ENCODE measurements at places on chromosomes 4 and X.
A peak's percentile ranks its signal among the peaks of the same experiment; 100 is the strongest.

DNA sequence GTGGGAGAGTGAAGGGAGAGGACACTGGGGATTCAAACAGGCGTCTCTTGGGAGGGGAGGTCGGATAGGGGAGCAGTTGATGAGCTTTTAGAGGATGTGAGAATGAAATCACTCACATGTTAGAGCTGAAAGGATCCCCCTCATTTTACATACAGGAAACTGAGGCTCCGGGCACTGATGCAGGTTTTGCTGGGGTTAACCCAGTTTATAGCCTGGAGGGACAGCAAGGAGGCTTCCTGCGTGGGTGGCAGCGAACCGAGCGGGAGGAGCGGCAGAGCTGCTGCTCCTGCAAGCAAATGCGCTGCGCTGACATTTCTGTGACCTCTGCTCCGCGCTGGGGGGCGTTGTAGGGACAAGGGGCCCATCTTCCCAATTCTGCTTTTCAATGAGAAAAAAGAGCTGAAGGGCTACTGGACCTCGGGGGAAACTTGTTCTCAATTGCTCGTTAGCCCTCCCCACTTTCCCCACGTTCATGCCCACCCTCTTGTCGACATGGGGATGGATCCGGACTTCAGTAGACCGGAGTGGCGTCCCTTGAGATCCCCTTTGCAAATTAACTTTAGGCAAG lies 1.2 kb upstream of the NEUROG2 start:
- DNase-seq = no peak

DNA sequence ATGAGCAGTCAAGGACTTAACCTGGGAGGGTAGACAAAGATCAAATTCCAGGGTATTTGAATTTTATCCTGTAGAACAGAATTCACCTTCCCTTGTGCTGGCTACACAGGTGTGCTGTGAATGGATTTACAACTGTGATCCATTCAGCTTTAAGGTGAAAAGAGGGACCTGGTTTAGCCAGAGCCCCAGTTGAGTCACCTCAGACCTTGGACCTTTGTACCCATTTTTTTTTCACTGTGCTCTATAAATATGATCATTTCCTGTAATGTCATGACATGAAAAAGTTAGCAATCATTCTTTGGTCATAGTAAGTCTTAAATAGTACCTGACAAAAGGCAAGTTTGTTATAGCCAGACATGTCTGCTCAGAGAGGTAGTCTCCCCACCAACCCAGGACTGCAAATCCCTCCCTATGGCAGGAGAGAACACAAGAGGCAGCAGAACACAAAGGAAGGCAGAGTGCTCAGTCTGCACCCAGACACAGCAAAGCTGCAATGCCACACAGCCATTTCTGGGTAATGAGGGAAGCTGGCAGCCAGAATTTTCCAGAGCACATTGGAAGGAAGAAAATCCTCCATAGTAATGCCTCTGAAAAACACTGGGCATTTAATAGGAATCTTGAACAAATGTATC lies 77.9 kb downstream of the CXXC4 start:
- no peak for DNase-seq

GRCh38 chrX:1725472-1725871 lies 110.6 kb downstream of the ASMT start:
- DNase-seq = no peak

DNA sequence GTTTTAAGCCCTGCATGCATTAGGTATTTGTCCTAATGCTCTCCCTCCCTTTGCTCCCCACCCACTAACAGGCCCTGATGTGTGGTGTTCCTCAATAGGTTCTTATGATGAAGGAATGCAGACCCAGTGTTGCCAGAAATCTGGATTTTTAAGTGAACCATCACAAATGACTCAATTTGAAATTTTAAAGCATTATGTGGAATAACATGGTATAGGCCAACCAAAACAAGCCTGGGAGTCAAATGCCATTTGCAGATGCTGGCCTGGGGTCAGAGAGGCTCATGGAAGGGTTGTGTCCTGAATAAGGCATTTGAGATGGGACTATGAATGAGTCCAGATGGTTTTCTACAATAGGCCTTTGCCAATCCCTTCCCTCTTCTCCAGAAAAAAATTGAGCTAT lies 179.6 kb downstream of the SHROOM3 start:
- peak; percentile 90 for DNase-seq

DNA sequence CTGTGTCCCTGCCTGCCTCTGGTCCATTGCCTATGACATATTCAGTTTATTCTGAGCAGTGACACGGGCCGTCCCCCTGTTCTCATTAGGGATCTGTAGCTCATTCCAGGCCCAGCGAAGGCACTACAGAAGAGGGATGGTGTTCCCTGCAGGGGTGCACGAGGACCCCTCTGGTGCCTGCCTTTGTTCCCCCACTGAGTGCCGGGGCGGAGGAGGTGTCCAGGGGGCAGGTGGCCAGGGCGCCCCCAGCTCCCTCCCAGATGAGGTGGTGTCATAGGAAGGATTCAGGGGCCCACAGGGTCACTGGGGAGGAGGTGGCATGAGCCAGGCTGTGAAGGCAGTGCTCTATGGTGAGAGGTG lies 61.0 kb downstream of the SORCS2 start:
- DNase-seq = no peak

GRCh38 chr4:141804836-141805235 lies 168.5 kb downstream of the IL15 start:
- no peak for DNase-seq

DNA sequence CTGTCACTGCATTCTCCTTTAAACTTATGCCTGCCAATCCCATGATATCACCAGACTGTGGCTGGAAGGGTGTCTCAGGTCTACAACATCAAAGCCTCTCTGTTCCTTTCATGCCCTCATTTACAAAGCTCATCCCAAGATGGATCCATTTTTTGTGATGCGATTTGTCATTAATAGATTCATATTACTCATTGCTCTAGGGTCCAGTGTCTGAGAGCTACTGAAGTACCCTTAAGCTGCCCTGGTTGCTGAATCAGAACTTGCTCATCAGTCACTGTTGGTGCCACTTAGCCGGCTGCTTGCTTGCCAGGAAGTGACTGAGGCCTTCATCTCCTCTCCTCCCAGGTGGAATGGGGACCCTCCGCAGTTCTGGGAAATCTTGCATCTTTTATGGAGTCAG lies 395.5 kb upstream of the BOD1L1 start:
- peak; percentile 57 for DNase-seq

GRCh38 chr4:46946919-46947536 lies 38.0 kb upstream of the COX7B2 start:
- peak; percentile 1 for DNase-seq

- DNase-seq = no peak
Observed at GRCh38 chrX:115553171-115553570, 7.8 kb upstream of the PLS3 start.

- DNase-seq = peak; percentile 91
Observed at GRCh38 chrX:46770817-46771163, 11.9 kb upstream of the SLC9A7 start.

- DNase-seq = no peak
Observed at GRCh38 chrX:2547736-2548135, 47.0 kb upstream of the DHRSX start.

GRCh38 chr4:112099701-112100297 lies 45.5 kb upstream of the FAM241A start:
- DNase-seq = peak; percentile 79

GRCh38 chr4:6944301-6945051 lies 34.9 kb downstream of the TBC1D14 start:
- DNase-seq = no peak

DNA sequence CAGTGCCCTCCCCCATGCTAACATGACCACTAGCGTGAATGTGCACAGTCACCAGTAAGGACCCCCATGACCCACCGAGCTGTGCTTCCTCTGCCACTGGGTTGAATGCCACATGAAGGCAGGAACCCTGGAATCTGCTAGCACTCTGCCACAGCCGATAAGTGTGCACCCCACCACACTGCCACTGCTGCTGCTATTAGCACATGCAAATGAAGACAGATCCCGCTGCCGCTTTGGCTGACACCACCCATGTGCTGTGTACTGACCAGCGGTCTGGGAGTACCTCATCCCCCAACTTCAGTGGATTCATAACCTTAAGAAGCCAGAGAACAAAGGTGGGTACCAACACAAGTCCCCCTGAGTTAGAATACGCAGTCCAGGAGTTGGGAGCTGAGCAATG lies 200.9 kb upstream of the ARHGEF9 start:
- no peak for DNase-seq

GRCh38 chr4:13766761-13767540 lies 139.4 kb upstream of the BOD1L1 start:
- peak; percentile 39 for DNase-seq

- no peak for DNase-seq
Observed at GRCh38 chr4:169818063-169818679, 60.4 kb upstream of the HPF1 start.

DNA sequence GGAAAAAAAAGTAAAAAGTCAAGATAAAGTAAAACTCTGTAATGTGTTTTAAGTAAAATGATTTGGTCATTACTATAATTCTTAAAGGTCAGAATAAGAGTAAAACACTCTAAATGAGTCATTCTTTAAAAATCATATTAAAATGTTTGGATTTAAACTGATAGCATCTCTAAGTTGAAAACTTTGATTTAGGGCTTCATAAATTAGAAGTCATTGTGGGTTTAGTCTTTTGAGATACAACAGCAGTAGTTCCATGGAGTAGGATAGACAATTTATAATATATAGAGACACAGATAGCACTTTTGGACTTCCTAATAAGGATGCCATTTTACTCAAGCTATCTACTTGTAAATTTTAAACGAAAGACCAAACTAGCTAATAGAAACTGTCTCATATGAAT lies 77.1 kb upstream of the PABPC4L start:
- no peak for DNase-seq
